Muscle of leg (tissue), 16 donors: ENCODE measurements at places on chromosomes 6 and 20.

DNA sequence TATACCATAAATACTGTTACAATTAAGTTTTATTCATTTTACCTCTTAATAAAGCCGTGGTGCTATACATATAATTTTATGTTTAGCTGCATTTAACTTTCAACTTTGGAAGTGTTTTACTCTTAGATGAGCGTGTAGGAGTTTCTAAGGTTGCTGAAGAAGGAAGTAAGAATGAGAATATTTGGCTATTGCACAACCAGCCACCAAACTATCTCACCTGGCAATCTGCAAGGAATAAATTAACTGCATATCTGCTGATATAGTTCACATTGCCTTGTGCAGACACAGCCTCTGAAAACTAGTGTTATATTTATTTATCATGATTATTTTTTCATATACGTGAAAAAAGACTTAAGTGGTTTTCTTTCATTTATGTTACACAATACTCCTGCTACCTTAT, 230.4 kb downstream of the PLCB1 start:
- no peak for DNase-seq

- no peak for DNase-seq
Measured at GRCh38 chr6:161586887-161587286, 313.0 kb upstream of the AGPAT4 start.

DNA sequence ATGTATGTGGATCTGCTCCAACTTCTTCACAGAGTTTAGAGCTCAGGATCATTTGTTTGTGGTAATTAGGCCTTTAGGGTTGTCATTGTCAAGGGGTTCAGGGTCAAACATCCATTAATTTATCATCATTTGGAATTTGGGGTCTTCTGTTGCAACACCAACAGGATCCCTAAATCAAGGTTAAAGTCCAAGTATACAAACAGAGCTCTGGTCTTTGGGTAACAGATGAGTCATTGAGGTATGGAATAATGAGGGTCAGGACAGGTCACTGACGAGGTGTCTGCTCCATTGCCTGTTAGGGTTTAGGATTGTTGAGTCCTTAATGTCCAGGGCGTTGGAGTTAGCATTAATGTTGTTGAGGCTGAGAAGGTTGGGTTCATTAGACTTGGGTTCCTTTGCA, 47.6 kb downstream of the PRND start:
- DNase-seq: no peak

DNA sequence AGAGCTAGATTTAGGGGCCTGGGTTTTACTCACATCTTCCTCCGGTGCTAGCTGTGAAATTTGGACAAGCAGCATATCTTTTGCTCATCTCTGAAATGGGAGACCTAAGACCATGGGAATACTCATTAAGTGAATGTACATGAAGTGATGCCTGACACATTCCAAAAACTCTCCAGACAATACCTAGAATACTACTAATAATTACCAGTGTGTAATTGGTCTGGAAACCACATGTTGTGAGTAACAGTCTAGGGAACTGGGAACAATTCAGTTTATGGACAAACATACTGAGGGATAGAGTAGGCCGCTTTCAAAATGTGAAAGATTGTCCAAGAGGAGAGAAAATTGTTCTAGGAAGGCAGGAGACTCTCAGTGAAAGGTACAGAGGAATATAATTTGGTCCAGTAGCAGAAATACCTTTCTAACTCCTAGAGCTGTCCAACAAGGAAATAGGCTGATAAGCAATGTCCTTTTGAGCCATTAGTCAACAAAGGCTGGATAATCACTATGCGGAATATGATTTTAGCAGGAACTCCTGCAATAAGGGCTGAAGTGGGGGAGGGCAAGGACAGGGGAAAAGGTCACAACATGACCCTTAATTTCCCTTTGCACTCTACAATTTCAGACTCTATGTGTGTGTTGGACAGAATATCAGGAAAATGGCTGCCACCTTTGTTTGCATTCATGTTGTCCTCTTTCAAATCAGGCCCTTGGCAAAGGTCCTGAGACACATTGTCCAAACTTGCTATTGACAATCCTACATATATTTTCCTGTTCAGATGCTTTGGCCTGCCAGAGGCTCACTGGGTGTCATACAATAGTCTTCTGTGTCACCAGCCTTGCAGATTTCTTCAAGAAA, 315.4 kb downstream of the PLCB1 start:
- no peak for DNase-seq
